Adrenal gland (tissue), 19 donors: ENCODE measurements at places on chromosomes 1 and 21. TPM values are rescaled to one million over a fixed set of nuclear protein-coding genes. Genes with fewer than 3 reads are reported as not detected.

The OR2T33 gene
- total RNA-seq = not detected

DNA sequence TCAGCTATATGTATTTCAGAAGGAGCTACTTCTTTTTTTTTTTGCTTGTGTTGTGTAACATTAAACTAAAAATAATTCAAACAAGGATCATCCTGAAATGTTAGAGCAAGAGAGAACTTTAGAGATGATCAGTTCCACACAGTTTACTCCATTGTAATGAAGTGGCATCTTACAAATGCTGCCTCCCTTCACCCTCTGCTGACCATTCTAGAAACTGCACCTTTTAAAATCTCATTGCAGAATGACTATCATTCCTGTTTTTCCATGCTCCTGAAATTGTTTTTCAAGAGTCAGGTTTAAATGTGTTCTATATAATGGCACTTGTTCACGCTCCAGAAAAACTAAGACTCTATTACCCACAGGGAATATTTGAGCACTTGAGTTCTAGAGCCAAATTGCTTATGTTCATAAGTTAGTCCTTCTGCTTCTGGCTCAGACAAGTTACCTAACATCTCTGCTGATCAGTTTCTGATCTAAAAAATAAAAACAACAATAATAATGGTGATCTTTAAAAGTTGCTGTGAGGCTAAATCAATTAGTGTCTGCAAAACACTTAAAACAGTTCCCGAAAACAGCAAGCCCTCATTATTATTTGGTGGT, 21.5 kb upstream of the SLC44A5 start:
- no peak for DNase-seq
- H3K4me1 ChIP-seq = no peaks in the 10 kb centered on the region
- no peaks in the 10 kb centered on the region for H3K27me3 ChIP-seq
- no peak overlapping the region for H3K27ac ChIP-seq
- H3K36me3 ChIP-seq = no peaks in the 10 kb centered on the region

GRCh38 chr1:85158910-85159309, 41.9 kb downstream of the SYDE2 start:
- no peak for DNase-seq
- no peaks in the 10 kb centered on the region for H3K4me1 ChIP-seq
- no peaks in the 10 kb centered on the region for H3K36me3 ChIP-seq
- no peak overlapping the region for H3K4me3 ChIP-seq

- DNase-seq = no peak
- no peaks in the 10 kb centered on the region for H3K36me3 ChIP-seq
- H3K27ac ChIP-seq = no peak overlapping the region
- no peak overlapping the region for H3K4me3 ChIP-seq
- H3K4me1 ChIP-seq = peaks cover 18% of the 10 kb centered on the region
Observed at GRCh38 chr21:37566790-37567615, 200.4 kb downstream of the DYRK1A start.

DNA sequence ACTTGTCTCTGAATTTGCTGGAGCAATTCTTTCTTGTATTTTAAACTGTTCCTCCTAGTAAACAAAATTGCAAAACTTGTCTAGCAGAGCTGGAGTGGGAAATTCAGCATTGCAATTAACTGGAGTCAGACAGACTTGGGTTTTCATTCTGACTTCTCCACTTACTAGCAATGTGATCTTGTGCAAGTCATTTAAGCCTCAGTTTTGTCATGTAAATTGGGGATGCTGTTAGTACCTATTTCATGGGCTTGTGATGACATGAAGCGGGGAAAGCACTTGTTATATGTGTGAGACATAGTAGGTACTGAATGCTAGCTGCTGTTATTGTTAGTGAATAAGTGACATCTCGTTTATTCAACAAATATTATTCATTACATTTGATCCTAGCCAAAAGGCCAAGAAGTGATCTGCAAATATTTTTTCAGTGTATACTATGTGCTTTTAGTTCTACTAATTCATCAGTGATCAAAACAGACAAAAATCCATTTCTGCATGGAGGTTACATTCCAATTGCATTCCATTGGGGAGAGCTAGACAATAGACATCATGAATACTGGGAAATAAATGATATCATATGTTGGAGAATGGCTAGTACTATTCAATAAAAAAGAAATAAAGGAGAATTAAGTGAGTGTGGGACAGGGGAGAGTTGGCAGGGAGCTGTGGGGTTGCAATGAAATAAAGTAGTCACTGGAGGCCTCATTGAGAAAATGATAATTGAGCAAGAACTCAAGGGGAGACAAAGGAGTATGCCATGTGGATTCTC, 47.1 kb downstream of the CACHD1 start:
- no peak for DNase-seq
- no peak overlapping the region for H3K4me3 ChIP-seq
- no peaks in the 10 kb centered on the region for H3K36me3 ChIP-seq
- no peaks in the 10 kb centered on the region for H3K27me3 ChIP-seq

DNA sequence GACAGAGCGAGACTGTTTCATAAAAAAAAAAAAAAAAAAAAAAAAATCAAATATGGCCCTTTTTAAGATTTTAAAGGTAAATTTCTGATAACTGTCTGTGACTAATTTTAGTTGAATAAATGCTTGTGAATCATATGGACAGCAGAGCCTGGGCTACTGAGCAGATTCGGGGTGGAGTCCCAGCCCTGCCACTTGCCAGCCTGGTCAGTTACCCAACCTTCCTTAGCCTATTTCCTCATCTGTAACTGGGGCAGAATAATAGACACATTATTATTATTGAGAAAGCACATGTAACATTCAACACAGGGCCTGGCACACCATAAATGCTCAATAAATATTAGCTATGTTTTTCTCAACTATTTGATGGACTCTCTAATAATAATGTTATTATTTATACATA, 11.2 kb upstream of the H3-3A start:
- H3K36me3 ChIP-seq = no peaks in the 10 kb centered on the region
- no peak overlapping the region for H3K27ac ChIP-seq
- H3K4me3 ChIP-seq = no peak overlapping the region
- no peaks in the 10 kb centered on the region for H3K27me3 ChIP-seq
- H3K4me1 ChIP-seq = no peaks in the 10 kb centered on the region
- DNase-seq = no peak

DNA sequence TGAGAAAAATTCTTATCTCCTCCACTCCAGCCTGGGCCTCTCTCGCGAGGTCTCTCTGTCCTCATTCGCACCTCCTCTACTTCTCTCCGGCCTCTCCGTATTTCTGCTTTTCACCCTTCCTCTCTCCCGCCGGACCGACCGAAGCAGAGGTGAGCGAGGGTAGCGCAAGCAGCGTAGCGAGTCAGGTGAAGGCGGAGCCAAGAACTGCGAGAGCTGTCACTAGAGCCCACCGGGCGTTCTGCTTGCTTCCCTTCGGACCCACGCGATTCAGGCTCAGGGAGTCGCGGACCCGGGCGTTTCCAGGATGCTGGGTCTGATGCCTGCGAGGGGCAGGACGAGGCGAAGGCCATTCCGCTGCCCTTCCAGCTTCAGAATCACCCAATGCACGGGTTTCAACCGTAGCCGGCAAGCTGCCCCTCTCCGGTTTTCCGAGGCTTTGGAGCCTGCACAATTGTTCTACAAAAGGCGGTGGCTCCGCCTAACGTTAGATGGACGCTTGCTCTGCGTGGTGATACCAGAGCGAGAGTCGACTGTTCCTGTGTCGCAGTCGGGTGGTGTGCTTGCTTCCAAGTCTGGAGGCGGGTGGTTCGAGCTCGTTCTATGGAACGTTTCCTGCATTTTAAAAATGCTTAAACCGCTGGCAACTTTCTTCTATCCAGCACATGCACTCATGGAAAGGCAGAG, 310.2 kb downstream of the FAM72C start:
- H3K4me1 ChIP-seq = no peaks in the 10 kb centered on the region
- no peaks in the 10 kb centered on the region for H3K27me3 ChIP-seq
- no peaks in the 10 kb centered on the region for H3K36me3 ChIP-seq
- DNase-seq = no peak
- H3K27ac ChIP-seq = no peak overlapping the region
- H3K4me3 ChIP-seq = no peak overlapping the region

GRCh38 chr1:94619731-94620130, 78.2 kb upstream of the F3 start:
- no peak for DNase-seq
- no peak overlapping the region for H3K27ac ChIP-seq
- H3K4me1 ChIP-seq = no peaks in the 10 kb centered on the region

DNA sequence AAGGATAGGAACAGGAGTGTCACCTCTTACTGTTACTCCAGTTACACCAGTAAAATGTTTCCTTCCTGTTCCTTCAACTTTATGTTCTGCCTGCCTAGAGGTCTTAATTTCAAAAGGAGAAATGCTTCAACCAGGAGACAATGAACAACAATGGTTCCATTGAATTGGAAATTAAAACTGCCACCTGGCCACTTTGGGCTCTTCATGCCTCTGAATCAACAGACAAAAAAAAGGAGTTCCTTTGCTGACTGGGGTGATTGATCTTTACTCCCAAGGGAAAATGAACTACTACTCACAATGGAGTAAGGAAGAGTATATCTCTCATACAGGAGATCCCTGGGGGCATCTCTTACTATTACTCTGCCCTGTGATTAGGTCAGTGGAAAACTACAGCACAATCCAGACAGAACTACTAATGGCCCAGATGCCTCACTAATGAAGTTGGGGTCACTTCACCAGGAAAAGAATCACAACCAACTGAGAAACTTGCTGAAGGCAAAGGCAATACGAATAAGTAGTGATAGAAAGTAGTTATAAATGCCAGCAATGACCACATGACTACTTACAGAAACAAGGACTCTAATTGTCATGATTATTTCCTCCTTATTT, 76.6 kb upstream of the PRDX6 start:
- no peaks in the 10 kb centered on the region for H3K4me1 ChIP-seq
- H3K4me3 ChIP-seq = no peak overlapping the region
- H3K36me3 ChIP-seq = no peaks in the 10 kb centered on the region
- H3K27me3 ChIP-seq = no peaks in the 10 kb centered on the region

GRCh38 chr1:156638189-156638985, 3.5 kb upstream of the BCAN start:
- H3K36me3 ChIP-seq = no peaks in the 10 kb centered on the region
- peaks cover 10% of the 10 kb centered on the region for H3K4me1 ChIP-seq
- no peak overlapping the region for H3K4me3 ChIP-seq
- H3K27me3 ChIP-seq = peaks cover 62% of the 10 kb centered on the region

GRCh38 chr1:162502928-162503327, 5.3 kb downstream of the UHMK1 start:
- no peaks in the 10 kb centered on the region for H3K27me3 ChIP-seq
- H3K36me3 ChIP-seq = peaks cover 58% of the 10 kb centered on the region
- peaks cover 10% of the 10 kb centered on the region for H3K4me1 ChIP-seq
- no peak for DNase-seq
- no peak overlapping the region for H3K4me3 ChIP-seq
- H3K27ac ChIP-seq = no peak overlapping the region

GRCh38 chr1:199774433-199775089, 252.9 kb upstream of the NR5A2 start:
- H3K4me1 ChIP-seq = no peaks in the 10 kb centered on the region
- no peak overlapping the region for H3K4me3 ChIP-seq
- no peaks in the 10 kb centered on the region for H3K36me3 ChIP-seq
- H3K27ac ChIP-seq = no peak overlapping the region
- DNase-seq = no peak

GRCh38 chr1:17540255-17541001, 930 bp downstream of the ARHGEF10L start:
- peaks cover 28% of the 10 kb centered on the region for H3K4me1 ChIP-seq
- H3K4me3 ChIP-seq = peak overlapping the region; percentile 21
- no peak overlapping the region for H3K27ac ChIP-seq

DNA sequence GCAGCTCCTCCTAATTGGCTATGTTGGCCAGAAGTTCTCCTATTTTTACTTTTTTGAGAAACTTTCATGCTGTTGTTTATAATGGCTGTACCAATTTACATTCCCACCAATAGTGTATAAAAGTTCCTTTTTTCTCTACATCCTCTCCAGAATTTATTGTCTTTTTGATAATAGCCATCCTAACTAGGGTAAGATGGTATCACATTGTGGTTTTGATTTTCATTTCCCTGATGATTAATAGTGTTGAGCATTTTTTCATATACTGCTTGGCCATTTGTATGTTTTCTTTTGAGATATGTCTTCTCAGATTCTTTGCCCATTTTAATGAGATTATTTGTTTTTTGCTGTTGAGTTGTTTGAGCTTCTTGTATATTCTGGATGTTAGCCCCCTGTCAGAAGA, 46.8 kb downstream of the NTMT2 start:
- DNase-seq = no peak
- no peaks in the 10 kb centered on the region for H3K36me3 ChIP-seq
- no peaks in the 10 kb centered on the region for H3K27me3 ChIP-seq

DNA sequence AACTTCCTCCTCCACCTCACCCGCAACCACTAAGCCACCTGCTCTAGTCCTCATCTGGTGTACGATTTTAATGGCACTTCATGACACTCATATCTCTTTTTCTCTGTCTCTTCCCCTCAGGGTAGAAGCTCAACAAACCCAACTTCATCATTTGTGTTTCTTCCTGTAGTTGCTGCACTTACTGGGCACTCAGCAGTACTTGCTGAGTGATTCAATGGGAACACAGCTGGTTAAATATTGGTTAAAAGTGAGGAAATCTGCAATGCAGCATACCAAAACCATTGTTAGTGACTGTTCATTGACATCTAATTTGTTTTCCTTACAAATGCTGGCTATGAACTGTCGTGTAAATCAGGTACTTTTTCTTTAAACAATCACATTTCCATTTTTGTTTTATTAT, 541.1 kb upstream of the PRMT6 start:
- no peaks in the 10 kb centered on the region for H3K36me3 ChIP-seq
- no peaks in the 10 kb centered on the region for H3K27me3 ChIP-seq
- H3K4me3 ChIP-seq = no peak overlapping the region
- DNase-seq = no peak
- H3K27ac ChIP-seq = no peak overlapping the region

DNA sequence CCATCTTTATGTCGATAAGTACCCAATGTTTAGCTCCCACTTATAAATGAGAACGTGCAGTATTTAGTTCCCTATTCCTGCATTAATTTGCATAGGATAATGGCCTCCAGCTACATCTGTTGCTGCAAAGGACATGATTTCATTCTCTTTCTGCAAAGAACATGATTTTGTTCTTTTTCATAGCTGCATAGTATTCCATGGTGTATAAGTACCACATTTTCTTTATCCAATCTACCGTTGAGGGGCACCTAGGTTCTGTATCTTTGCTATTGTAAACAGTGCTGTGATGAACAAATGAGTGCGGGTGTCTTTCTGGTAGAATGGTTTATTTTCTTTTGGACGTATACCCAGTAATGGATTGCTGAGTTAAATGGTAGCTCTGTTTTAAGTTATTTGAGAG, 63.0 kb downstream of the HLX start:
- no peaks in the 10 kb centered on the region for H3K27me3 ChIP-seq
- no peak overlapping the region for H3K27ac ChIP-seq
- H3K4me1 ChIP-seq = no peaks in the 10 kb centered on the region
- H3K4me3 ChIP-seq = no peak overlapping the region
- no peaks in the 10 kb centered on the region for H3K36me3 ChIP-seq
- no peak for DNase-seq

- DNase-seq = no peak
- no peaks in the 10 kb centered on the region for H3K36me3 ChIP-seq
- no peak overlapping the region for H3K27ac ChIP-seq
- no peaks in the 10 kb centered on the region for H3K4me1 ChIP-seq
- H3K4me3 ChIP-seq = no peak overlapping the region
Observed at GRCh38 chr1:24894002-24894401, 36.1 kb downstream of the RUNX3 start.
